Activated T-cell treated with anti-CD3 and anti-CD28 coated beads for 24 hours (primary cell): ENCODE measurements at places on chromosomes 5 and 9.

DNA sequence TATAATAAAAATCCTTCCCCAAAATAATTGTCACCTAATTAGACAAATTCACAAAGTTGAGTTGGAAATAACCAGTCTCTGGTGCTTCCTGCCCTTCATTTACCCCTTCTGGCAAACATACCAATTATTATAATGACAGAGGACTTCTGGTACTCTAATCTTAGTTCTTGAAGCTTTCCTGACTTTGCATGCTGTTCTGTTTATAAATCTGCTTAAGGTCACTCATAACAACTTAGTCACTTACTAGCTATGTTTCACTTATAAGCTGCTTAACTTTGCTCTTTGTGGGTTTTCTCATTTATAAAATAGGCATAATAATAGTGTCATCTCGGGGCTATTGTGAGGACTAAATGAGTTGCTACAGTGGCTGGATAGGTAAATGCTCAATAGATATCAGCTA is 446.5 kb downstream of the EFNA5 start:
- DNase-seq: no peak

DNA sequence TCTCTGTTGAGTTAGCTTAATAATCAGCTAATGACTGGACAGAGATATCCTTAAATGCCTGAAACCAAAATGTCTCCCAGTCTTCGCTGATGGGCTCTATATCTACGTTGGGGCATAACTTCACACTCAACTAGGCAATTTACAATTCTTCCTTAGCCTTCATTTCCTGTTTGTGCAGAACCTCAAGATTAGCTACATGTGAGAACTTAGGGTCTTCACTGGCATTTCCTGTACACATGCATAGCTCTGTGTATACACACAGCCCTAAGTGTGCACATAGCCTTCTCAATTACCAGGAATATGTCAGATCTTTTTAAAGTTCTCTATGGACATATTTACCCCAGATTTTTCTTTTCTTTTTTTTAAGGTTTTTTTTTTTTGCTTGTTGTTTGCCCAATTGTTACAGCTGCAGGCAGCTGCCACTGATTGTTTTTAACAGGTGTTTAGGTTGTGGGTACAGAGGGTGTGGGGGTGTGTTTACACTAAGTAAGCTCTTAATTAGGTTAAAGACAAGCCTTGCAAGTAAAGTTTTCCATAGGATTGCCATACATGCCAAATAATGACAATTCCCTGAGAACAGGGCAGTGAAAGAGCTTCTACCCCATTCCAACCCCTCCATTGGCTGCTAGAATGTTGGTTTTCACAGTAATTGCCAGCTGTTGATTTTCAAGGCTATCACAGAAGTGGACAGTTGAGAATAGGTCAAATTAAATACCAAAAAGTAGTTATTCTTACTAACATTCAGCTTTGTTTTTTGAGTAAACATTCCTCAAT is 441.0 kb downstream of the TLE4 start:
- no peak for DNase-seq

DNA sequence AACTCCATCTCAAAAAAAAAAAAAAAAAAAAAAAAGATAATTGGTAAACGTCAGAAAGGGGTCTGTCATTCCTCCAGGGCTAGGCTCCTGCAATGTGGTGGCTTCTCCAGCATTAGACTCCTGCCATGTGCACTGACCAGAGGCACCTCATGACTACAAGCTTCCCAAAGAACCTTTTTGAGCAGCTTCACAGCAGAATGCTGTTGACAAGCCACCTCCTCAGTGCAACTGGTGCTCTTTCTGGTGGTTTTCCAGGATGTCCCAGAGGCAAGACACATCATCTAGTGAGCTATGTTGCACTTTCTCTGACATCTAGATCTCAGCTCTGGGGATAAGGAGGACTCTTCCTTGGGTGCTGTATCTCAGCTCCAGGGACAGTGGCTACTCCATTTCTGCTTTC is 11.6 kb downstream of the RPL37 start:
- DNase-seq: no peak

DNA sequence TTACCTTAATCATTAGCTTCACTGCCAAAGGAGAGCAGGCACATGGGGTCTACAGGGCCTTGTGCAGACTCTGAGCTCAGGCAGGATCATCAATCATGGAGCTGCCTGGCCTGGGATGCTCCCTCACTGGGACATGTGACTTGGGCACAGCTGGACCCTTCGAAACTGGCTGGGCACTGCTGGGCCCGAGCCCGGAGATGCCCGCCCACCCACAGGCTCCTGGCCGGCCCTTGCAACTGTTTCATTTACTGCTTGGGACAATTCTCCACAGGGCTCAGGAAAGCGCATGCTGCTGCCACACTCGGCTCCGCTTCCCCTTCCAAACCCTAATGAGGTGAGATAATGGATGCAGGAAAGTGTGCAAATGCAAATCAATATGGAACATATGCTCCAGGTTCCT is 387.5 kb downstream of the TRIM36 start:
- no peak for DNase-seq

DNA sequence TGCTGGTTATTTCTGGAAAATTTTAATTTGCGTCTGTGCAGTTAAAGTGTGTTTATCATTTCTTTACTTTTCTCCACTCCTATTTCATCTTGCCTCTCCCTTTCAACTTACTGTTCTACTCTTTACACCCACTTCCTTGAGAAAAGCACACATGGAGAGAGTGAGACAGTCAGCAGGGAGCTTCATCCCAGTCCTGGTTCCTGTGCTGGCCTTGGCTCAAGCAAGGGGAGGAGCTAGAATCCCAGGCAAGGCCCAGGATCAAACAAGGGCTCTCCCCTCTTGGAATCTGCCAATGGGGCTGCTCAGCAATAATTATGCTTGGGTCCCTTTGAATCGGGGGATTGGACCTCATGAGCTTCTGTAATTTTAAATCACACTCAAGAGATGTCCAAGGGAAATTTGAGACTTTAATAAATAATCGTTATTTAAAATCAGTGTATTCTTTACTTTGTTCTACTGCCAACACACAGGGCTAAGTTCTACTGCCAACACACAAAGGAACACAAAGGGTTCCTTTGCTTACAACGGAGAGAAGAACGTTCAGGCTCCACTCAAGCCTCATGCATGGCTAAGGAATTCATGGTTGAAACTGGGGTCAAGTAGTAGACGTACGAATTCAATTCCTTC is 439.3 kb upstream of the DAB2 start:
- DNase-seq: no peak

- no peak for DNase-seq
Observed at GRCh38 chr5:67350185-67350584, 153.6 kb upstream of the CD180 start.

DNA sequence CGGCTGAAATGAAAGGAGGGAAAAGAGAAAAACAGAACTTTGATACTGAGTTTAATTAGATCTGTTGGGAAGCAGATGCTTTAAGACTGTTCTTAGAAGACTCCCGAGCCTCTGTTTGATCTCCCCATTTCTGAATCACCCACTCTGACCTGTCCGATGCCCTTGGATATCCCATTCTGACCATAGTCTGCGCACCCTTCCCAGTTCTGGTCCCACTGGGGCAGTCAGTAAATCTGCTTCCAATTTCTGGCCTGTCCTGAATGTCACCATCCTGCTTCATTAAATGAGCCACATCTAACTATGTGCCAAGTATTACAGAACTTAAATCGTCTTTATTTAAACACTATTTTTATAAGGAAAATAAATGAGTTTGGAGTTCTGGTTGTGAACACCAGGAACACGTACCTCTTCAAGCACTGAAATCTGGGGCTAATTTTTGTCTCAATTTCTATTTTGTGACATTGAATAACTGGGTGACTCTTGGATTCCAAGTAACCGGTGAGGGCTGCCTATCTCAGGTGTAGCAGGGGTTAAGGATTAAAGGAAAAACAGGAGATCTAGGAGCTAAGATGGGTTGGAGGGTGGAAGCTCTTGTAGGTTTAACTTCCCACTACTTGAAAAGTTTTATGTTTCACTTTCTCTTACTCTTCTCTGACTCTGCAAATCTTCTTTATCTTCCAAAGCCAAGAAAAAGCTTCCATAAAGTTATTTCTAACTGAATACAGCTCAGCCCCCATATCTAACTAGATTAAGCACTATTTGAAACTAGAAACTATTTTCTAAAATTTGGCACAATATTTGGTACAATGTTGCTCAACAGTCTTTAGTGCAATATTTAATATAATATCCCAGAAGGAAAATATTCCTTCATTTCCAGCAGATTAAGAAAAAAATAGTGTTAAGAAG is 40.1 kb downstream of the ALDH1A1 start:
- DNase-seq: no peak

DNA sequence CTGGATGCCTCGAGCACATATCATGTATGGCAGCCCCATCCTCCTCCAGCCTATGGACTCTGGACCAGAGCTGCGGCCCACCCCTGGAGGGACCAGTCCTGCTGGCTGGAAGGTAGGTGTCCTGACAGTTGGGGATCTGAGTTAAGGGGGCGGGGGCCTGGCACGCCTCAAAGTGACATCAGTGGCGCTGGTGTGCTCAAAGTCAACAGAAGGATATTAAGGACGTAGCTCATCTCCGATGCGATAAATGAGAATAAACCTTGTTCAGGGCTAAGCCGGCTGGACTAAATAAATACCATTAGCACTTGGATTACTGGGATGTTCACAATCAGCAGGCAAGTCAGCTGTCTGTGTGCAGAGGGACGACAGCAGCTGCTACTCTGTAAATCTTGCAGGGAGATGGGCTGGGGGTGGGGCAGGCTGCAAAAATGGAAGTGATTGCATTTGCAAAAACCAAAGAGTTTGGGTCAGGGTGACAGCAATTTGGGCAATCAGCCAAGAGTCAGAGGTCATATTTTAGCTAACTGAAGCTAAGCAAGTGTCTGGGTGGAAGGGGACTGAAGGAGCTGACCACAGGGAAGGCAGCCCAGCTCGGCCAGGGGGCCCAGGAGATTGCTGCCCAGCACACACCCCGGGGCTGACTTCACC is 80.0 kb upstream of the LRRTM2 start:
- DNase-seq: no peak

GRCh38 chr5:97576956-97577355 is 393.9 kb upstream of the RIOK2 start:
- no peak for DNase-seq

- peak; percentile 62 for DNase-seq
Observed at GRCh38 chr5:157312492-157312891, 46.6 kb downstream of the CYFIP2 start.

DNA sequence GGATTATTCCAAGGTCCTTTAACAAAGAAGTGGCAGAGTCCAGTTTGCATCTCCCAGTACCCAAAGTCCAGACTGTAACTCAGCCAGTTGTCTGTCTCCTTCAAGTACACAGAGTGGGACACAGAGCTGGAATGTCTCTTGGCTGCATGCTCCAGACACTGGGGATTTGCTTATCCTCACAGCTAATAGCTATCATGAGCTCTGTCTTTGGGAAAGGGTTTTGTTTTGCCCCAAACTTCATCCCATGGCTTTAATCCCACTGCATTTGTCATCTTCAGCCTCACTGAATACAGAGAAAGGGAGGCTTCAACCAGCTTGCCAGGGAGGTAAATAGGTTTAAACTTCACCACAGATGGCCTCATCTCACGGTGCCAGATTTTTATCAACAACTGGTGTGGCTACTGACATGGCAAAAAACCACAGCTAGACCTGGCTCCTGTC is 412.2 kb upstream of the SLC24A2 start:
- no peak for DNase-seq

GRCh38 chr5:994821-995220 is 13.8 kb upstream of the NKD2 start:
- no peak for DNase-seq

DNA sequence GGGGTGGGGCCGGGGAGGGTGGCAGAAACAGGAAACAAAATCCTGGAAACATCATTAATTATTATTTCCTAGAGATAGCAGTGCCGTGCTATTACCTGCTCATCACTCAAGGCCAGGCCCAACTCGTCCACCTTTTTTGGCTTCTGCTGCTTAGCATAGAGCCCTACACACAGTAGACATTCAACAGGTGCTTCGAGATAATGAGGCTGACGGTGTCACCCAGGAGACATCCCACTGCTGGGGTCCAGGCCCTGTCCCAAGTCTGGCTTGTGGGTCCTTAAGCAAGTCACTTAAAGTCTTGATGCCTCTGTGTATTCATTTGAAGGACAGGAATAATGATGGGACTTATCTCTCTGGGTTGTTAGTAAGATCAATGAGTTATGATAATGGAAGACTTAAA is 506.6 kb downstream of the BNC2 start:
- no peak for DNase-seq

- no peak for DNase-seq
Observed at GRCh38 chr5:4628645-4629385, 511.3 kb upstream of the ADAMTS16 start.

GRCh38 chr5:174167080-174167910 is 121.8 kb downstream of the NSG2 start:
- no peak for DNase-seq

DNA sequence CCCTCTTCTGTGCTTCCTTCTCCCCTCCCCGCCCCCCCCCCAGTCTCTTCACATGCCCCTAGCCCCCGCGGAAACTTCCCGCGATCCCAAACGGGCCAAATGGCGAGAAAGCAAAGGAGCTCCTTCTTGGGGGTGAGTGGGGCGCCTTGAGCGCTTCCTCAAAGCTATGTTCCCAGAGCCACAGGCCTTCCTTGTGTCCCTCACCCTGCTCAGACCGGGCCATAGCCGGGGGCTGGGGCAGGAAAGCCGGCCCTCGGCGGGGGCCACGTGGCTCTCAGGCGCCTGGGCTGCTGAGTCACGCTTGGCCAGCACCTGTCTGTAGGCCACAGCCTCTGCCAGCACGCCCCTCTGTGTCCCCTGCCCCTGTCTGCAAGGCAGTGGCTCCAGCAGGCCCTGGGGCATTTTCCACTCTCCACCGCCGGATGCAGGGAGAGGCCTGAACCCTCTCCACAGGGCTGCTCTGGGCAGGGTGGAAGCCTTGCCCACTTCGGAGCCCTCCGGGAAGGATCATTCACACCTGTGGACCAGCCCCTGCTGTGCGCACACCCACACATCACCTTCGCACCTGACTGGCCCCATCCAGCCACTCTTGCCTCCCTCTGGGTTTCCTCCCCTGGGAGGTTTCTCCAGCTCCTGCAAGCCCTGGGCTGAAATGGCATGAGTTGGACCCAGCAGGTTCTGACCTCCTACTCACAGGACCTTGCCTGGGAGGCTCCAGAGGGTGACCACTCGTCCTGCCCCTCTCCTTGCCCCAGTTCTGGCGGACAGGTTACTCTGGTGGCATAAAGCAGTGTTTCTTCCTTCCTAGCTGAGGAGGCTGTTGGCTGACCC is 1.2 kb upstream of the SQSTM1 start:
- DNase-seq: no peak

- no peak for DNase-seq
Observed at GRCh38 chr9:6197330-6197729, 18.3 kb upstream of the IL33 start.

DNA sequence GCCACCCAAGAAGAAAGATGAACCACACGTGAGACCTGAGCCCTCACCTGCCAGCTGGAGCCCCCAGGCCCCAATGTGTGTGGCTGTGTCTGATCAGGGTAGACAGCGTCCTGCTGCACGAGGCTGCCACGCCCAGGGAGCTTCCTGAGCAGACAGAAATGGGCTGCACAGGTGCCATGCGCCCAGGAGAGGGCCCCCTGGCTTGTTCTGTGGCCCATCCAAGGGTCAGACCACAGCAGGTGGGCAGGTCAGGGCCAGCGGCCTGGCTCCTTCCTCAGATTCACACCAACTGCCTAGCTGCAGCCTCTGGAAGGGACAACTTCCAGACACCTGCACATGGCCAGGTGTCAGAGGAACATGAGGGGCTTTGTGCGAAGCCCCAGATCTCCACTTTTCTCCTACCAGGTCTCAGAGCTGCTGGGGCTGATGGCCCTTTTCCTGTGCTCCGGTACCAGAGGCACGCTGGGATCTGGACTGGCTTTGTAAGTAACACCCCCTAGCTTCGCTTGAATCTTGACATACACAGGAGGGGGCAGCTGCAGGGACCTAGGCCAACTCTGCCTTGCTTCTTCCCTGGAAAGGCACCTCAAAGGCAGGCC is 10.8 kb downstream of the SARDH start:
- no peak for DNase-seq
